ENCODE measurements at places on chromosomes 7 and 10.

DNA sequence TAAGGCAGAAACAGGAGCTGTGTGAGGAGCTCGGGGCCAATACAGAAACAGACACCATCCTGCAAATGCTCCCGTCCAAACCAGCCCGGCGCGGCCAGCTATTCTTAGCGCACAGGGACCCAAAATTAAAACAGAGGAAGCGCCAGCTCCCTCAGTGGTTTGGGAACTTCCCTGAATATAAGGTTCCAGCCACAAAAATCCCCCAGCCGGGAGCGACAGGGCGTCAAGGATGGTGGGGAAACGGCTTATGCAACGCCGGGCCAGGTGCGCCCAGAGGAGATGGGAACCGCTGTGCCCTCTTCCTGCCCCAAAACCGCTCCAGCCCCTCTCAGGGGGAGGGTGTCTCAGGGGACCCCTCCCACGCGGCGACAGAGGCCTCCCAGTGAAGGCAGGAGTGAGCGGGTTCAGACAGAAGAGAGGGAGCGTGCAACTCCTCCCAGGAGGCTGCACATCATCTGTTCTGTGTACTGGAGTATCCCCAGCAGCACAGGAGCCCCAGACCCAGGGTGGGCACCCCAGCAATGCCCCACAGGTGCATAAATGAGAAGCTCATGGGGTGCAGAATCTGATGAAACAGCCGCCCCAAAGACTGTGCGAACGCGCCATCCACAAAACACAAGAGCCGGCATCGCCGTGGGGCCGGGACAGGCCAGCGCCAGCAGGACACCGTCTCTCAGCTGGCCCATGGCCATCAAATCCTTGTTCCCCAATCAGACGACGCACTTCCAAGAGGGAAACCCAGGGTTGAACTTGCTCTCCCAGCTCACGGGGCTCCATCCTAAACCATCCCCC, 73.9 kb upstream of the PDGFA start:
- DNase-seq = no peak

- DNase-seq = no peak
These were observed 52.0 kb upstream of the STEAP1B start for GRCh38 chr7:22551768-22552513.

GRCh38 chr7:412313-412710, 107.3 kb downstream of the PDGFA start:
- no peak for DNase-seq

DNA sequence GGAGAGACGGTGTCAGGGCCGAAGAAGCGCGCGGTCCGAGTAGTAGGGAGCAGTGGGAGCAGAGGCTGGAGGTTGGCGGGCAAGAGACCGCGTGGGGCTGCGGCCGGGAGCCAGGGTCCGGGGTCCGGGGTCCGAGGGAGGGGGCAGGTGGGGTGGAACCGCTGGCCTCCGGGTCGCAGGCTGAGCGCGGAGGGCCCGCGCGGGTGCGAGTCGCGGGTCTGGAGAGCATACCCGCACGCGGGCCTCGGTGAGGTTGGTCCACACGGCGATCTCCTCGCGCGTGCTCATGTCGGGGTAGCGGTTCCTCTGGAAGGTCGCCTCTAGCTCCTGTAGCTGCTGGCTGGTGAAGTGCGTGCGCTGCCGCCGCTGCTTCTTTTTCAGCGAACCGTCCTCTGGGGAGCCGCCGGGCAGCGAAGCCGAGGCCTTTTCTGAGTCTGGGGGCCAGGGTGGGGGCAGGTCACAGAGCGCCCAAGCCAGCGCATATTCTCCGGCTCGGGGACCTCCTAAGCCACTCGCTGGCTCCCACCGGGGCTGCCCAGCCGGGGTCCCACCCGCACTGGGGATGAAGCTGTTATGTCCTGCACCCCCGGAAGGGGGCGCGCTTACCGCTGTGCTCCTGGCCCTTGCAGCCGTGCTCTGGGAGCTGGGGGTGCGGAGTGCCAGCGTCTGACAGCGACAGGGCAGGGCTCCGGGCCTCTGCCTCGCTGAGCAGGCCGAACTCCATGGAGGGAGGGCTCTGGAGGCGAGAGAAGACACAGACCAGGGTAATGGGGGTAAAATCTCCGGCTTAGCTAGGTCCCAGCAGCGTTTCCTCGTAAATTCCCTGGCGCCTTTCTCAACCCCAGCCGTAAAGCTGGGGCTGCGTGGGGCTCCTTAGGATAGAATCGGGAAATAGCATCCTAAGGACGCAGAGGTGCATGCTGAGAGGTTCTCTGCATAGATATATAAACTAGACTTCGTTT, 5.5 kb downstream of the ELOVL3 start:
- DNase-seq = peak; percentile 32

GRCh38 chr10:3353235-3353634, 180.7 kb upstream of the PITRM1 start:
- DNase-seq = no peak

DNA sequence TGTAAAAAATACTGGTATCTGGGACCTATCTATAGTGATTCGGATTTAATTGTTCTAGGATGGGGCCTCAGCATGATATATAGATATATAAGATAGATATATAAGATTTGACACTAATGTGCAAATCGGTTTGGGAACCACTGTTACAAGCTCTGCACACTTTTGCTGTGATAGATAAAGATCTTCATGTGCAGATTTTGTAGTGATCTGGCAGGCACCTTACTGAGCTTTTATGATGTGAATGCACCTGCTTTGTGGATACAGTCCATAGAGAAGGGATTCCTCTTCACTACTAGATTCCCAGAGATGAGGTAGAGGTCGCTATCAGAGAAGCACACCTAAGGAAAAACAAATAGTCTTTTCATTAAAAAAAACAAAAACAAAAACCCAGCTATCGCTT, 33.3 kb upstream of the PCGF5 start:
- no peak for DNase-seq

- DNase-seq = no peak
These were observed 28.0 kb upstream of the SLC39A12 start for GRCh38 chr10:17923728-17924127.

GRCh38 chr7:43647339-43647672, 64.4 kb downstream of the STK17A start:
- DNase-seq = no peak

- no peak for DNase-seq
These were observed 76.7 kb downstream of the CALD1 start for GRCh38 chr7:134856091-134856490.

DNA sequence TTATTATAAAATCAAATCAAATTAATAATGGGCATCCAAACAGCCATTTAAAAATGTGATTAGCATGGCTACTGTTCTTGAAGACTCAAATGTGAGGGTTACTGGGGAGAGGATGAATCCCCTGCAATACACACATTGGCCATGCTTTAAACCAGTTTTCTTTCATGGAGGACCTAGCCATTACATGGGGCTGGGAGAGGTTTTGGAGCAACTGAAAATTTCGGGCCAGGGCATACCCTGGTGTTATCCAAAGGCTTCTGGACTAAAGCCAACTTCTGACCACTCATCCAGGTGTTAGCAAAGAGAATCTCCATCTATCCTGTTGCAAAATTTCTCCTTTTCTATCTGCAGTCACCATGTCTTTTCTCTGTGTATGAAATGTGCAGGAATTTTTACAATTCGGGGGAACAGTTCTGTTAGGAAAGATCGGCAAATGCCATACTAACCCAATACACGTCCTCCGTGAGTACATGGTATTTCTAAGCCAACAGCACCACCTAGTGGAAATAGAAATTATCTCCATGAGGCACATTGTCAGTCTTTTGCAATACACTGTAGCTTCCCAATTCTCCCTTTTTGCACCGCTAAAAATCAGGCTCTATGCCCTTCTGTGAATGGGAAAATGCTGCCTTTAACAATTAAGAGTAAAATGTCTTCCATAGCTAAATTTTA, 47.0 kb upstream of the ZNF107 start:
- no peak for DNase-seq

DNA sequence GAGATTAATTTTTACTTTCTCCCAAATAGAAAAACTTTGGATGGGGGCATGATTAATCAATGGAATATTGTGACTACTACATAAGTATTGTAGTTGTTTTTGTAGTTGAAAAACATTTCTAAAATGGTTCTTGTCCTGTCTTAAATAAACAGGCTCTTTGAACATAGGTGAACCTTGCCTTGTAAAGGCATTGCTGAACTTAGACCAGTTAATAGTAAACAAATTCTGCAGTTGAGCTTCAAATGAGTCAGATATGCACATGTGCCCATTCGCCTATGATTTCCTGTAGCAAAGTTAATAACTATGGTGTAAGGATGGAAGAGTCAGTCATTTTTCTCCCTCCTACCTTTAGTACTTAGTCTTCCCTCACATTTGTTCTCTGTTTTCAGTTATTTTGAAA, 22.6 kb downstream of the CUTC start:
- DNase-seq = no peak

- no peak for DNase-seq
These were observed 9.9 kb downstream of the SAMD8 start for GRCh38 chr10:75121322-75121721.

DNA sequence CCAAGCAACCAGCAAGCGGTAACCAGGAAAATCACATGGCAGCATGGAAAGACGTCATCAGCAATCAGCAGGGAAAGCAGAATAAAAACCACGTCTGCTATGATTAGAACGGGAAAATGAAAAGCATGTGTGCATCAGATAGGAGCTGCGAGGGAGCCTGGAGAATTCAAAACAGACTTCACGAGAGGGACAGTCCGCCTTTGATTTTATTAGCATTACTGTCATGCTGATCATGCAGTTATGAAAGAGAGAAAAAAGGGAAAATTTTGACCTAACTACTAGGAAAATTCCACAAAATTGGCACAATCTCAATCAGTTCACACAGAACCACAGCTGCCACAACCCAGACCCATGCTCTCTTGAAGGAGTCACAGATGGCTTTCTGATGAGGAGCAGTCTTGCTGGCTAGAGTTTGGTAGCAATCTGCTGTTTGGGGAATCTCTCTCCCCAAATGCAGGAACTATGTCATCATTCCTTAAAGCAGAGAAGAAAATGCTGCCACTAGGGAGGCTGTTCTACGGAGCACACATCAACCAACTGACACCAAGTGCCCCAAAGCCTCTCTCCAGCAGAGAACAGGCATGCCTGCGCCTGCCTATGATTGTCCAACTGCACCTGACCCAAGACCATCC, 295.9 kb downstream of the TNS3 start:
- DNase-seq = no peak

Measured in activated naive CD8-positive, alpha-beta T cell treated with anti-CD3 and anti-CD28 coated beads, Interleukin-2, amount 50 U/mL, for 16 hours (primary cell).